ENCODE measurements at places on chromosomes 7 and 10.

DNA sequence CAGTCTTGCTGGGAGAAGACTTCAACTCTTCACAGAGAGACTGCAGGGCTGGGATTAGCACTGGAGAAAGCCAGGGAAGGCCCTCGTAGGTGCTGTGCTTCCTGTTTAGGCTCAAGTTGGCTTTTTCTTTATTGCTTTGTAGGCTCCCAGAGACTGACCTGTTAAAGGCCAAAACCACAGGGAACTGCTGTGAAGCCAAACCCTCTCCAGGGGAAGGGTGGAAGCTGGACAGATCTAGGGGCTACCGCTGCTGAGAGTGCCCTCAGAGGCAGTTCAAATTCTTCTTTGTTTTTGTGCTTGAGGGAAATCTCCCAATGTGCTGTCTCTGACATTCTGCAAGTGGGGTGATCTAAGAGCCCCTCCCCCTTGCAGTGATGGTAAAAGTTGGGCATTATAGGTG lies 198.4 kb downstream of the CNTNAP2 start:
- no peak for DNase-seq

DNA sequence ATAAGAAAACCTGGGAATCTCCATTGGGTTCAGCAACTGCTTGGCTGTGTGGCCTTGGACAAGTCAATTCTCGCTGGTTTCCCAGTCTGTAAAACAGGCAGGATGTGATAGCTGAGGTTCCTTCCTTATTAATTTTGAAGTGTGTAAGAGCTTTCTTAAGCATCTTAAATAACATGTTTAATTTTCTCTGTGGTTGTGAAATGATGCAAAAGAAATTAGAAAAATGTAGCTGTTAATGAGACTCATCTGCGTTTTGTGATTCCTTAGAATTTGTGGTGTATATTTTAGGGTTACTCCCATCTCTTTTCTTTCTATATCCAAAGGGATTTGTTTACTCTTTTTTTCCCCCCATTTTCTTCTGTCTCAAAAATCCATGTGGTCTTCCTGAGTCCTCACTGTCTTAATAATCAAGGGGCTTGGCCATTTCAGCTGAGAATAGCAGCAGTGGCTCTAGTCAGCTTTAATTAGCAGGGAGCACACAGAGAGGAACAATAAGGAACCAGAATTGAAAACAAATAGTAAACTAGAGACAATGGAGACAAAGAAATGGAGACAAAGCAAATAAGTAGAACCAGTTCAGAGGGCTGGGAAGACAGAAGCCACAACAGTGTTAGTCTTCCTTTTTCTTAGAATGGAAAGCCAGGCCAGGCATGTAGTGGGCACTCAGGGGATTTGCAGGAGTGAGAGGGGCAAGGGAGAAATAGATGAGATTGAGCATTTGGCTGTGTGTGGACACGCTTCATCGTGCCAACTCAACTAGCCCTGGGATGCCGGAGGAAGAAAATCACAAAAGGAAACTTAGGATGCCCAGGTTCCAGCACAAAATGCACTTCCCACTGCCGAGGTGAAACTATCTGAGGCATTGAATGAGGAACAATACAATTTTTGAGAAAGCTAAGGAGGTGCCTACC lies 93.9 kb downstream of the CHN2 start:
- no peak for DNase-seq

DNA sequence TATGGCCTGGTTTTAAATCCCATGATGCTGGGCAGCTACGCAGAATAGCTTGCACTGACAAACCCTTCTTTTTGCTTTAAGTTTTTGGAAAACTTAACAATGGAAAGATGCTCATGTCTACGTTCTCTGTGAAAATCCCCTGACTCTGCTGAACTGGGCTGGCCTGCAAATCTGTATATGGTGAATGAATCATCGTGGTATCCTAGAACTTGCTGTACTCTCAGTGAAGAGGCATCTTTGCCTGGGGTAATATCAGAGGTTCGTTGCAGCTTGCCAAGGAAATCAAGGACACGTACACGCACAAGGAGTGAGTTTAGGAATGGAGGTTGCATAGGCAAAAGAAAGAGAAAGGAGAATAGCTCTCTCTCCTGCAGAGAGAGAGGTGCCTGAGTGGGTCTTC lies 382.0 kb upstream of the ADARB2 start:
- DNase-seq: no peak

GRCh38 chr7:17368856-17369524 lies 70.5 kb downstream of the AHR start:
- DNase-seq: no peak

DNA sequence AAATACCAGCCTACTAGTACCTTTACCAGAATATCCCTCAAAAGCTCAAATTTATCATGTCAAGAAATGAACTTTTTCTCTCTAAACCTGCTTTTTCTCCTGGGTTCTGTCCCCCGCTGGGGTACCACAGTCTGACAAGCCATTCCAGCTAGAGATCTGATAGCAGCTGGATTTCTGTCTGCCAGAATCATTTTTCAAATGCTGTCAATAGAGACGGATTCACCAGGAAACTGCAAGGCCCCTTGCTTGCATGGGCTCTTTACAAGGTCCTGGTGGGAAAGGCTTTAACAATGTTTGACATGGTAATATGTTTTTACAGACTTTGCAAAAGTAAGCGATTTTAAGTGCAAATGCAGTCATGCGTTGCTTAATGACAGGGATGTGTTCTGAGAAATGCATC lies 4.9 kb upstream of the ANXA11 start:
- no peak for DNase-seq
